ENCODE measurements at places on chromosomes 11 and 22.

- no peak for DNase-seq
Observed at GRCh38 chr11:7577291-7578190, 63.7 kb downstream of the PPFIBP2 start.

DNA sequence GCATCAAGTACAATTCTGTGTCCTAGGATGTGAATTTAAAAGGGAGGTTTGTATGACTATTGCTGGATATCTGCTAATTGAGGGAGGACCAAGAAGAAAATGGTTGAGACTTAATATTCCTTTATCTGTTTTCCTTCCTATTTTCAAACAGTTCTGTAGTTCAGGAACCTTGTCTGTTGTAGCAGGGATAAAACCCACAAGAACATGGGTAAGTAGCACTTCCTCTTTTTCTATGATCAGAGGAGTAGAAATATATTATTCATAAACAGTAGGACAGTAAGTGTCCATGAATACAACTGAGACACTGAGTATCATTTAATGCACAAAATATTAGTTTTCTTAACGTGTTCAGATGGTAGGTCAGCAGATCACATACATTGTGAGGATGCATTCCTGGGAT, 7.6 kb downstream of the MS4A3 start:
- DNase-seq: no peak

DNA sequence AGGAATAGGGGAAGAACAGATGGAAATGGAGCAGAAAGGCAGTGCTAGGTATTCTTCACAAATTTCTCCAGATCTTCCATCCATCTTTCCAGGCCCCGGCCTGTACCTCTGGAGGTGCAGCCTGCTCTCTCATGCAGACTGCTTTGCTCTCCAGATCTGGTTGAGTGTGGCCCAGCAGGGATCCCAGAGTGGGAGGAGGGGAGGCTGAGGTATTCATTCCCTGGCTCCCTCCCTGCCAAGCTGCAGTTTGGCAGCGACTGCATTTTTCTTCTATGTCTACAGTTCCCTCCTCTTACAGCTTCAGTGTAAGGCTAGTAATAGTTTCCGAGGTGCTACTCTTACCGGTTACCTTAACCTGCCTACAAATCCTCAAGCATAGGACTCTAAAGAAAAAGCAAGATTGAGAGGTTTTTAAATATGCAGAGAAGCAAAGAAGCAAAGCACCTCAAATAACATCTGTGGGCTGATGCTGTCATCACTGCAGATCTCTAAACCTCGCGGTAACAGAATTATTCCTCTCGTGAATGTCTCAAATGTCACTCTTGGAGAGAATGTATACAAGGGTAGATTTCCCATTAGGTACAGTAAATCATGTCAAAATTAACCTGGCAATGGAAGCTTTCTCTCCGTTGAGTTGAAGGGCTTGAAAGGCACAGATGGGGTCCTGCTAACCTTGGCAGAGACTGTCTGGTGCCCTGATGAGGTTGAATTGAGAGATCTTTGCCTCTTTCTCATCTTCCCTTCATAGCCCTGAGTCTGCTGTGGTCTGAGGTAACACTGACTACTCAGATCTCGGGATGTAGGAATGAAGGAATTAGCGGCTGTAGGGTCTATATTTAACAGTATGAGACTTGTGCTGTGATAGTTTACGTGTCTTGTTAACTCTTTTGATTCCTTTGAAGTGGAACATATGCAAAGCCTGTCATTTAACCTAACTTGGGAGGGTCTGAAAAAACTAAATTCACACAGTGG, 297.9 kb upstream of the C11orf87 start:
- no peak for DNase-seq

DNA sequence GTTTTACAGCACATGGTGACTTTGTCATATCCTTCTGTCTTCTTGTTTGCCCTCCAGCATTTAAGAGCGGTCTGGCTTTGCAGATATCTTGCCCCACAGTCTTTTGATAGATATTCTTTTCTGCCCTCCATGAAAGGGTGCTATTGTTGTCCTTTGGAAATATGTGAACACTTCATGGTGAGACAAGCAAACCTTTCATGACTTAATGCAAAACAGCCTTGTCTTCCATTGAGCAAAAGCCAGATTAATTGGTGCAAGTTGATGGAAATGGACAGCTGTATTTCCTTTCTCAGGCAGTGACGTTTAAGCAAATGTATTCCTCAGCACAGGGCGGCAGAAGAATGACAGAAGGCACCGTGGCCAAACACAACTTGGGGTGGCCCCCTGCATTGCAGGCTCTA, 4.4 kb downstream of the DCPS start:
- no peak for DNase-seq

GRCh38 chr22:26241361-26241760, 72.1 kb downstream of the SEZ6L start:
- DNase-seq: no peak

GRCh38 chr11:6979365-6979764, 40.8 kb downstream of the ZNF214 start:
- DNase-seq: no peak

DNA sequence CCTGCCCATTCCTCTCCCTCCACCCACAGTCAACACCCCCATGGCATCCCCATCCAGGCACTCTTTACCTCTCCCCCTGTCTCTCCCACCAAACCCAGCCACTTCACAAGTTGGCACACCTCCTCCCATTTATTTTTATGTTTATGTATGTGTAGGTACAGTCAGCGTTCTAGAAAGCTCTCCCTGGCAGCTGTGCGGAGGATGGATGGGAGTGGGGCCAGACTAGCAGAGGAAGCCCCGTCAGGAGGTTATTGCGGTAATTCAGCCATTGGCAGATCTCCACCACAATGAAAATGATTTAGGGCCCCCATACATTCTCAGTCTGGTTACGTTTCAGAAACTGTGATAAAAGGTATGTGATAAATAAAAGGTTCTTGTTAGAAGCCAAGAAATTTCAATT, 51.3 kb downstream of the BTG4 start:
- DNase-seq: no peak

GRCh38 chr11:67504005-67504949, 886 bp downstream of the PITPNM1 start:
- DNase-seq: no peak

DNA sequence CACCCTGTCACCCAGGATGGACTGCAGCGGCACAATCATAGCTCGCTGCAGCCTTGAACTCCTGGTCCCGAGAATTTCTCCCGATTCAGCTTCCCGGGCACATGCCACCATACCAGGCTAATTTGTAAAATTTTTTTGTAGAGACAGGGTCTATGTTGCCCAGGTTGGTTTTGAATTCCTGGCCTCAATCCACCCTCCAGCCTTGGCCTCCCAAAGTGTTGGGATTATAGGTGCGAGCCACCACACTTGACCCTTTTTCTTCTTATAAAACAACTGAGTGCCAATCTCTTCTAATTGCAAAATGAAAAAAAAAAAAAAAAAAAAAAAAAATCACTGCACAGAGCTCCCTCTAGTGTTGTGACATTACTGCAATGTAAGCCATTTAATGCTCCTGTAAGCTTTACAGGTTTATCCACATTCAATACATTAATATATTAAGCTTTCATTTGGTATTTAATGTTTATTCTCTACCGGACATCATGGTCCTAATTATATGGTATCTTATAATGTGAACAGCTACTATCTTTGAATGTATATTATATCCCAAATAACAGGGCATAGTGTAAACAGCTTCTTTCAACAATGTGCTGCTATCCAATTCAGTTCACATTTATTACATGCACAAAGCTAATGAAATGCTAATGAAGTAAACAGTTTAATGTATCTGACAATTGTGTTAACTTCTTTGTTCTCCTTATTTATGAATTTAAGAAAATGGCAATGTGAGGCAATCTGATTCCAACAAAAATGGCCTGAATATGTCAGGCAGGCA, 44.6 kb downstream of the COPB1 start:
- DNase-seq: no peak

- no peak for DNase-seq
Observed at GRCh38 chr11:12680246-12680939, 6.2 kb downstream of the TEAD1 start.

DNA sequence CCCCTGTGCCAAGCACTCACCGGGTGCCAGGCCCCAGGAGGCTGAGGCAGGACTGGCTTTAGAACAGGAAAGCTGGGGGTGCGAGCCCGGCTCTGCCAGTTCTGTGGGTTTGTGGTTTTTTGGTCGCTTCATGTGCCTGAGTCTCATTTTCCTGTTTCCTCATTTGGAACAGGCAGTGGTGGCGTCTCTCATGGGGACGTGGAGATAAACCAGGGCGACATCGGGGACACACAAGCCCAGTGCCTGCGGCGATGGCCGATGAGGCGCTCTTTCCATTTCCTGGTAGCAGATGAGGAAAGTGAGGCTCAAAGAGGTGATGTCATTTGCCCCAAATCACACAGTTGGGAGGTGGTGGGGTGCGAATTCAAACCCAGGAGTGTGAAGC, 20.8 kb upstream of the CHKA start:
- DNase-seq: no peak
